ENCODE measurements at places on chromosomes 11 and 22.

DNA sequence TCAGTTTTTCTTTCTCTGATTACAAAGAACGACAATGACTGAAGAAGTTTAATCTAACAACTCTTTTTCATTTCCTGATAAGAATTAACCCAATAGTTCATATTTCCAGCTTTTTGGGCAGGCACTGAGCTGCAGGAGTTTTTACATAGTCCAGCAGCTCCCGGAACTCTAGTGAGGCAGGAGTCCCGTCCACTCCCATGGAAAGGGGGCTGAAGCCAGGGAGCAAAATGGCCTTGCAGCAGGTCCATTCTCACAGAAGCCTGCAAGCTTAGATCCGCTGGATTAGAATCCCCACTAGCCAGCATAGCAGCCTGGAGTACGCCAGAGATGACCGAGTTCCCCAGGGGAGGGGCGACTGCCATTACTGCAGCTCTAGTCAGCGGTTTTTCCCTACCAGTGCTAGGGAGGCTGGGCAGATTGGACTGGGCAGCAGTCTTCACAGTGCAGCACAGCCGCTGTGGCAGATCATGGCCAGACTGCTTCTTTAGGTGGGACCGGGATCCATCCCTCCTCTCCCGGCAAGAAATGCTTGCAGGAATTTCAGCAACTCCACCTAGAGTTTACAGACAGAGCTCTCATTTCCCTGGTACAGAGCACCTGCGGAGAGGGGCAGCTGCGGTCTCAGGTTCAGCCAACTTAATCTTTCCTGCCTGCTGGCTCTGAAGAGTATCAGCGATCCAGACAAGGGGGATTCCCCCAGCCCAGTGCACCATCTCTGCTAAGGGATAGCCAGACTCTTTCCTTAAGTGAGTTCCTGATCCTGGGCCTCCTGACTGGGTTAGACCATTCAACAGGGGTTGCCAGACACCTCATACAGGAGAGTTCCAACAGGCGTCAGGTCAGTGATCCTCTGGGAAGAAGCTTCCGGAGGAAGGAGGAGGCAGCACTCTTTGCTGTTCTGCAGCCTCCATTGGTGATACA, 742 bp upstream of the CASP4 start:
- DNase-seq, result no peak

- DNase-seq, result no peak
Observed at GRCh38 chr11:60594998-60595642, 79.9 kb downstream of the MS4A13 start.

- no peak for DNase-seq
Observed at GRCh38 chr11:133228471-133229329, 303.6 kb downstream of the OPCML start.

- DNase-seq, result no peak
Observed at GRCh38 chr11:18312012-18312411, 9.9 kb downstream of the HPS5 start.

- no peak for DNase-seq
Observed at GRCh38 chr11:33480626-33481025, 220.0 kb downstream of the C11orf91 start.

- DNase-seq, result no peak
Observed at GRCh38 chr11:37322333-37323194, 724.5 kb upstream of the RAG2 start.

Measured in non-pigmented ciliary epithelial cell (primary cell).